ENCODE measurements at places on chromosomes 1 and 21. TPM values are rescaled to one million over a fixed set of nuclear protein-coding genes. Genes with fewer than 3 reads are reported as not detected.

- no peak for DNase-seq
These were observed 11.1 kb upstream of the GJA5 start for GRCh38 chr1:147771226-147772125.

GRCh38 chr1:54361342-54361741 is 44.9 kb downstream of the SSBP3 start:
- DNase-seq: no peak

- DNase-seq: no peak
These were observed 16.0 kb upstream of the EPS15 start for GRCh38 chr1:51535006-51535592.

DNA sequence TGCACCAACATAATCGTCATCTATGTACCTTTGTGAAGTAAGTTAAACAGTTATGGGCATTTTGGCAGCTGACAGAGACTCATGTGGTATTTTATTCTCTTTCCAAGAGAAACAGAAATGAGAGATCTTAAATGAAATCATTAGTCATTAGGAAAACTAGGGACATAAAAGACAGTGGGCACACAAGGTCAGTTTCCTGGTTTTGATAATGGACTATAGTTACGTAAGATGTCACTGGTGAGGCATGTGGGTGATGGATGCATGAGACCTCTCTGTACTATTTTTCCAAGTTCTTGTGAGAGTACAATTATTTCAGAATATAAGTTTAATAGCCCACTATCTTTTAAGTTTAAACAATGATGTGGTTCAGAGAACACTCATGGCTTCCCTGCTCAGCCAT is 216.9 kb downstream of the APP start:
- DNase-seq: no peak

DNA sequence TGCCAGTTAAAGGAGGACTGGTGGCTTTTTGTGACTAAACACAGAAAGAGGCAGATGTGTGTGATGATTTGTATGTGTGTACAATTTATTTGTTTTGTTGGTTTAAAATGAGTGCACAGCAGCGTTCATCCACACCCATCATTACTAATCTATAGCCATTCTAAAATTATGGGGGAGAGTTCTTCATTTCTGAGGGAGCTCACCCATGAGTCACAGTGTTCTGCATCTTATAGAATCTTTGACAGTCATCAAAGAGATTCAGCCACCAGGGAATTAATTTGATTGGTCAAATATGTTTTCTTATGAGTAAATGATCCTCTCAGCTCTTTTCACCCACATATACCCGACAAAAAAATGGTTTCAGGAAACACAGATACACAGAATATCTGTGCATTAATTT is 147.9 kb downstream of the GREM2 start:
- no peak for DNase-seq

- no peak for DNase-seq
These were observed 8.6 kb downstream of the SEMA6C start for GRCh38 chr1:151137789-151138188.

DNA sequence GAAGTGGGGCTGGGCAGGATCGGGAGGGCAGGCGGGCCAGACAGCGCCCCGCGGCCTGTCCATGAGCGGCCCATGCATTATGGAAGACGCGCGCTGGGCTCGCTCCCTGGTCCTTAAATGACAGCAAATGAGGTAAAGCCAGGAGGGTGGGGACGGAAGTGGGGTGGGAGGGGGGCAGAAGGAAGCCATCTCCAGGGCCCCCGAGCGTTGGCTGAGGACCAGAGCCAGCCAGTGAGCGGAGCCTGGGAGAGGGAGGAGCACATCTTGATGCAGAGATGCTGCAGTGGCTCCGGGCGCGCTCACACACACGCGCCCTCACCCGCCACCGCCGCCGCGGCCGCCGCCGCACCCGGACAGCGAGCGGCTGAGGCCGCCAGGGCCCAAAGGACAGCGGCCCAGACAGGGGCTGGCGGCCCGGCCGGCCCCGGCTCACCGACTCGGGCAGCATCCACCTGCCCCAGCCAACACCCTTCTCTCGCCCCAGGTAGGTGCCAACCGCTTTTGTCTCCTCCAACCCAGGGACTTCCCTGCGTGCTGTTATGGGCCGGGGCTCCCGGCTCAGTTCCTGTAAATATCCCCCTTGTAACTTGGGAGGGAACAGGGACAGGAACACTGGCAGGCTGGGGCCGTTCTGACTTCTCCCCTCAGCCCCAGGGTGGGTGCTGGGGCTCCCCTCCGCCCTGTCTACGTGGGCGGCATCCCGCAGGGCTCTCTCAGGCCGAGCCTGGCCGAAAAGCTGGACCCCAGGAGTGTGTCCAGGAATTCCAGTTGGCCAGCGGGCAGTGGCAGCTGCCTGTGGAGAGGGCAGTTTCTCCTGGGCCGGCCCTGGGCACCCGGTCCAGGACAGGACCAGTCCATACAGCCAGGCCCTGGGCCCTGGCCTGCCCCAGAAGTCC is at the start of gene CNTN2:
CNTN2 (plus strand) TSS at position 302 of the 896 bp plus-strand sequence. CDS start 9,974 bp downstream, outside the sequence.
- DNase-seq: no peak

DNA sequence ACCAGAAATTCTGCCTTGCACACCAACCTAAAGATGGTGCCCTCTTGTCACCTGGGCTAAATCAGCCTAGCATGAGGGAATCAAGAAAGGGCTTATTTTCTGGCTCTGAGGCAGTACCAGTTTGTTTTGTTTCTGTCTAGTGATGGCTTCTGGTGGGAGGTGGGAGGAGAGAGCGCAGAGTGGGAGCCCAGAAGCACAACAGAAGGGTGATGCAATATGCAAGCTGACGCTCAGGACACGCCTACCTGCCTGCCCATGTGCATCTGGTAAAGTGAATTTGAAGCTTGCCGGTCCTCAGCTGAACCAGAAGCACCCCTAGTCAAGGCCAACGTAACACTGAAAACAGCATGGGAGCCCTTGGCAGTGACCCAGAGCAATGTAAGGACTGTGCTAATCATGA is 138.4 kb upstream of the TIAM1 start:
- DNase-seq: no peak

DNA sequence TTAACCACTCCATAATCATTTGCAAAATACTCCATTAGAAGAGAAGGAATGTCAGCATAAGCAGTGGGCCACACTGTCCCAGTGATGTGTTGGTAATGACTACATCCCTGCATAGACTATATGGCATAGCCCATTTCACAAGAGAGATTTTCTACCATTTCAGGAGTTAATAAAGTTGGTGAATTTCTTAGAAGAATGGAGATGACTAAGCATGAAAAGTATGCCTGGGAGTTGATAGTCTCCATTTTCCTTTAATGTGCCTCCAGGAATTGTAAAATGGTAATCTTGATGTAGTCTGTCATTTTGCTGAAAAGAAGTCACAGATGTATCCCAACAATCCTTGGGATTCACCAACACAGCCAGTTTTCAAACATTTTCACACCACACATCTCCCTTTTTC is 608.8 kb upstream of the CHRM3 start:
- no peak for DNase-seq

GRCh38 chr21:40587736-40588346 is 259.1 kb downstream of the DSCAM start:
- DNase-seq: no peak

DNA sequence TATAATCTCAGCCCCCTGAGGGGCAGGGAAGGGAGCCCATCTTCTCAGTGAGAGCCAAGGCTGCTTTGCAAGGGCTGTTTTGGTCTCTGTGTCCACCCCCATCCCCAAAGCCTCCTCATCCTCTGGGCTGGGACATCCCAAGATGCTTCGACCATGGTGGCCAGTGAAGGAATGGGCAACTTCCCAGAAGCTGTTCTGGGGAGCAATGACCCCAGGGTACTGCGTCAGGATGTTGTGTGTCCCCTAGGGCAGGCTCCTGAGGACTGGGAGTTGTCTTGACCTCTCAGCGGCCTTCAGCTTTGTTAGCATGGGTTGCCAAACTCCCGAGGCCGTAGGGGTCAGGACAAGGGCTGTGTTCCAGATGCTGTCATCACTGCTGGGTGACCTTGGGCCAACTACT is 238.4 kb upstream of the POU3F1 start:
- no peak for DNase-seq

- DNase-seq: no peak
These were observed 11.8 kb upstream of the TTC22 start for GRCh38 chr1:54812801-54813484.

- no peak for DNase-seq
These were observed 73.6 kb downstream of the ROR1 start for GRCh38 chr1:63847308-63847910.

- DNase-seq: no peak
These were observed 516.6 kb downstream of the SMYD3 start for GRCh38 chr1:245990315-245991022.

GRCh38 chr1:112140743-112141142 is 151.3 kb upstream of the KCND3 start:
- DNase-seq: no peak

GRCh38 chr1:110515891-110516290 is 3.1 kb downstream of the KCNA10 start:
- no peak for DNase-seq

DNA sequence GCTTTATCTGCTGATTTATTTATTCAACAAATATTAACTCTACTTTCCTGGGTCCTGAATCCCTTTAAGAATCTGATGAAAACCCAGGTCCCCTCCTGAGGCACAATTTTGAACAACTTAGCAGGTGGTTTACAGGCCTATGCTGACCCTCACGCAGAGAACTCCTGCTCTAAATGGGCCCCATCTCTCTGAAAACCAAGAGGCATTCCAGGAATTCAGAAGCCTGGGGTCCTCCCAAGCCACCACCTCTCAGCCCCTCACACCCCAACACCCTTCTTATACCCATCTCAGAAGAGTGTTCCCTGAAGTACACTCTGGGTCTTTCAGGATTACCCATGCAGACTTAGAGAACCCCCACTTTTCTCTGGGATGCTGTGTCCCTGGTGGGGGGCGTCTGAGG is 34.5 kb downstream of the LHX4 start:
- no peak for DNase-seq

The S100A5 gene
- total RNA-seq: not detected

The SPATA17 gene
- total RNA-seq: not detected

The LCE2A gene
- total RNA-seq: not detected

The HSPA6 gene
- total RNA-seq: 8.2 TPM

The RIIAD1 gene
- not detected for total RNA-seq

The EPHA8 gene
- total RNA-seq: not detected

The GUCA2B gene
- not detected for total RNA-seq

The TCP10L gene
- not detected for total RNA-seq

The RERE gene
- 46.3 TPM for total RNA-seq

The PFDN2 gene
- total RNA-seq: 41.7 TPM

The IPP gene
- 4.1 TPM for total RNA-seq

The GSTM2 gene
- total RNA-seq: 44.4 TPM

The COL16A1 gene
- 21.1 TPM for total RNA-seq

The IQGAP3 gene
- 0.19 TPM for total RNA-seq
